Pulmonary artery endothelial cell (primary cell): ENCODE measurements at places on chromosomes 5 and 9. TPM values are rescaled to one million over a fixed set of nuclear protein-coding genes. Genes with fewer than 3 reads are reported as not detected.

- no peak for DNase-seq
Measured at GRCh38 chr5:69492923-69493395, 369 bp downstream of the OCLN start.

The CACNA1B gene
- total RNA-seq, result 0.07 TPM in 2 replicates

- DNase-seq, result no peak
Measured at GRCh38 chr9:83957248-83957513, 22.8 kb downstream of the HNRNPK start.

DNA sequence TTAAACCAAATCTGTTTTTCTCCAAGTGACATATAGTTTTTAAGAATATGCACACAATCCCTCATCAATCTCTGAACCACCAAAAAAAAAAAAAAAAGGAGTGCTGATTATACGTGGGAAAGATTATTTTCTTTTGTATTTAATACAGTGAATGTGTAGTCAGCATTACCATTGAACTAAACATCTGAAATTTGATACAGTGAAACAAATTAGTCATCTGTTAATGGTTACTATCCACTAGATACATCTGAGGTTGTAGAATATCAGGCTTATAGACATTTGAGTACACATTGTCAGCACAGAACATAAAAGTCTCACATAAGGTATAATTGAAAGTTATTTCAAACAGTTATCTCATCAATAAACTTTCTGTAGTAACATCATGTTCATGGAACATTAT, 87.0 kb downstream of the SLF1 start:
- DNase-seq, result no peak

DNA sequence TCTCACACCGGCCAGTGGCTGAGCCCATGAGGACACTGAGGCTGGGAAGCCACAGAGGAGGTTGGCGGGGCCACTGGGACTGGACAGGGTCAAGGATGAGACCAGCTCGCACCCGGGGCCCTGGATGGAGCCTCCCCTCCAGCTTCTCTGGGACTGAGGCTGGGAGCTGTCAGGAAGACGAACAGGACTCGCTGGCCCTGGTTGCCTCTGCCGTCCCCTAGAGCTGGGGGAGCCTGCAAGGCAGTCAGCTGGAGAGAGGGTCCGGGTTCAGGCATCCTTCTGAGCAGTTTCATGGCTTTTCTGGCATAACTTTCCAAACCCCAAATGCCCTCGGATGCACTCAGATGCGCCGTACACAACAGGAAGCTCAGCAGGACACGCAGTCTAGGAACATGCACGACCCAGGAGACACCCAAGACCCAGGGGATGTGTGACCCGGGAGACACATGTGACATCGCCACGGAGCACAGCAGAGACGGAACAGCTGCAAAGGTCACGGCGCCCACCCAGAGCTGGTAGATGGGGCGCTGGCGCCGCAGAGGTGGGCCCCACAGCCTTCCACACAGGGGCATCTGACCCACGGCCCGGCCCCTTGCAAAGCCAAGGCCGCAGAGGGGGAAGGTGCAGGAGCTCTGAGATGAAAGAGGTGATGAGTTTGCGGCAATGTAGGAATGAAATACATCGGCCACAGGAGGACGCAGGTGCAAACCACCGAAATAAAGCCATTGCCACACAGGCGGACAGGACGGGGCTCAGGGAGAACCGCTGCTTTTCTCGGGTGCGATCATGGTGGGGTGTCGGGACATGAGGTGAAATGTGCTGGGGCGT, 17.1 kb downstream of the TPPP start:
- DNase-seq, result no peak

DNA sequence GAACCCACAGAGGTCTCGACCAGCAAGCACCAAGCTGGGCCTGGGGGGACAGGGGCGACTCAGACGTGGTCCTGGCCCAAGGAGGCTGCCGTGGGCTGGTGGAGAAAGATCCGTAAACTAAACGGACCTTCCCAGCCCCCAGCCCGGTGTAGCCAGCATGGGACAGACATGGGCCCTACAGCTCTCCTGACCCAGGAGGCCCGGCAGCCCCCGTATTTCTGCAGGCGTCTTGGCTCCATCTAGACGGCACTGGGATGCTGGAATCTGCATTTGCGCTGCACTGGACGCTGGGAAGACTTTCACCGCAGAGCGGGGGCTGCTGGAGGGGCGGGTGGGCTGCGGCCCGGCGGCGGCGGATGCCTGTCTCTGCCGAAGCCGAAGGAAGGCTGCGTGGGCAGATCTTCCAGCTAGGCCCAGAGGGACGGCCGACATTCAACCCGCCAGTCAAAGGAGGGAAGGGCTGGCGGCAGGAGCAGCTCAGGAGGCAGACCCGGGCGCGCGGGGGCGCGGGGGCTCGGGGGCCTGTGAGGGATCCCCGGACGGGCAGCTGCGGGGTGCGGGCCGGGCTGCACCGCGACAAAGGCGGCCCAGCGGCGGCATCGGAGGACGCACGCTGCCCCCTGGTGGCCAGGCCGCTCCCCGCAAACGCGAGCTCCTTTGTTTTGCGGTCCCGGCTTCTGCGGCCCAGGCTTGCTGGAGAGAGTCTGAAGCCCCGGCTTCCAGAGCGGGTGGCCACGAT, 266.2 kb downstream of the NSG2 start:
- DNase-seq, result no peak

GRCh38 chr5:43312076-43312661, 1.0 kb downstream of the HMGCS1 start:
- DNase-seq, result no peak

- no peak for DNase-seq
Measured at GRCh38 chr5:52262844-52263243, 524.9 kb upstream of the ITGA1 start.

DNA sequence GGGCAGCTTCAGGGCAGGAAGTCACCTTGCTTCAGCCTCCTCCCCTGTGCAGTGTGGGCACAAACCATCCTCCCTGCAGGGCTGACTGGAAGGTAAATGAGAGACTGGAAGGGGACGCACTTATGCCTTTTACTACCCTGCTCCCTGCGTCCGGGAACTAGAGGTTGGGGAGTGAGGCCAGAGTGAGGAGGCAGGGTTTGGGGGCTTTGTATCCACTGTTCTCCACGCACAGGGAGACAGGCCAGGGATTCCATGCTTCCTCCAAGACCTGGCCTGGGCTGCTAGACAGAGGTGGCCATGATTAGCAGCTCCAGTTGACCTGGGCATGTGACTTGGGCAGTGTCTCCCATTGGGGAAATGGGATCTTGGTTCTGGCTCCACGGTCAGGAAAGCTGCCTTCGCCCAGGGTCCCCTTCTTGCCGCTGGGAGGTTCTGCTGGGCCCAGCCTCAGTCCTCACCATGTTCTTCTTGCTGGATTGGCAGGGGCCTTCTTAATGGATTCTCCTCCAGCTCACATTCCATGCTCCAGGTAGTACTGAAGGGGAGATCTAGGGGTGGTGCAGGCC, 37.0 kb upstream of the PSD2 start:
- no peak for DNase-seq

DNA sequence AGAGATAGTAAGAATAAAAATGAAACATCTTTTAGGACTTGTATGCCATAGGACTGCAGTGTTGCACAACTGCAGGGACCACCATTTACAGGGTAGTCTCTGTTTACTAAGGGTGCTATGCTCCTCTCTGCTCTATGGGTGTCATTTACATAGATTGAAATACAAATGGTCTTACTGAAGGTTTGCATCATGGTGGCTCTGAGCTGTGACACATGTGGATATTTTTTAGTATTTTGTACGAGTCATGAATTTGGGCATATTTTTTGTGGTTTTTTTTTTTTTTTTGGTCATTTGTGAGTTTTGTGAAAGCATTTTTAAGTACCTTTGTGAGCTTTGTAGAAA, 47.4 kb downstream of the CSNK1G3 start:
- no peak for DNase-seq

The TMEM8B gene
- total RNA-seq, result 0.35 and 0.59 TPM in 2 replicates

The PCDHB5 gene
- 0.39 and 0.53 TPM in 2 replicates for total RNA-seq

GRCh38 chr5:31487506-31487905, 44.4 kb downstream of the DROSHA start:
- no peak for DNase-seq

- peak; percentile 26 for DNase-seq
Measured at GRCh38 chr5:169650701-169651331, 13.7 kb downstream of the DOCK2 start.

- DNase-seq, result no peak
Measured at GRCh38 chr9:136203408-136204144, 1.4 kb downstream of the LHX3 start.

GRCh38 chr5:156475182-156476157, 148.5 kb downstream of the SGCD start:
- DNase-seq, result no peak

- DNase-seq, result no peak
Measured at GRCh38 chr5:66739951-66740350, 143.8 kb downstream of the MAST4 start.

- DNase-seq, result peak; percentile 90
Measured at GRCh38 chr9:110555551-110556331, 23.8 kb downstream of the SVEP1 start.

- DNase-seq, result no peak
Measured at GRCh38 chr5:177368869-177369644, 11.3 kb downstream of the RGS14 start.

The TRIM14 gene
- 3.4 and 9.1 TPM in 2 replicates for total RNA-seq

DNA sequence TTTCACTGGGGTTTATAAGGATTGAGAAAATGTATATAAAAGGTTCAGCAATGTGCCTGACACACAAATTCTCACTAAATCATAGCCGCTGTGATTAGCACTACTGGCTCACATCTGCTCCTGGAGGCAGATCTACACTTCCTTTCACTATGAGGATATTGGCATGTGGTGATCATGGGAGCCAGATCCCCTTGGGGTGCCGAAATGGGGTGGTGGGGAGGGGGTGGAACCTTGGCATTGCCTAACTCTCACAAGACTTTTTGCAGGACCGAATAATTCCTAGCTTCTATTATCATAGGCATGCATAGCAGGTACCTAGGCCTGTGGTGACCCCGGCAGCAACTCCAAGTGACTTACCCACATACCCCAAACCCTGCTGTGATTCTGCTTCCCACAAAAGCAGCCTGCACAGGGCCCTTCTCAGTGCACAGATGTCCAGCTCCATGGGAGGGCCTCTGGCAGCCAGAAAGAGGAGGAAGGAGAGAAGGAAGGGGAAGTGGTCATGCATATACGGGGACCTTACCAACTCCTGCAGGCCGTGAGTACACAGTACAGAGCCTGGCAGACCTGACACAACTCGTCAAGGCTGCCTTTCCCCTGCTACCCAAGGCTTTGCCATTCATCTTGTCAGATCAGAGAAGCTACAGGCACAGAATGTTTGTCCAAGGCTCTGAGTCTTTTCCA, 61.3 kb upstream of the IQGAP2 start:
- no peak for DNase-seq

DNA sequence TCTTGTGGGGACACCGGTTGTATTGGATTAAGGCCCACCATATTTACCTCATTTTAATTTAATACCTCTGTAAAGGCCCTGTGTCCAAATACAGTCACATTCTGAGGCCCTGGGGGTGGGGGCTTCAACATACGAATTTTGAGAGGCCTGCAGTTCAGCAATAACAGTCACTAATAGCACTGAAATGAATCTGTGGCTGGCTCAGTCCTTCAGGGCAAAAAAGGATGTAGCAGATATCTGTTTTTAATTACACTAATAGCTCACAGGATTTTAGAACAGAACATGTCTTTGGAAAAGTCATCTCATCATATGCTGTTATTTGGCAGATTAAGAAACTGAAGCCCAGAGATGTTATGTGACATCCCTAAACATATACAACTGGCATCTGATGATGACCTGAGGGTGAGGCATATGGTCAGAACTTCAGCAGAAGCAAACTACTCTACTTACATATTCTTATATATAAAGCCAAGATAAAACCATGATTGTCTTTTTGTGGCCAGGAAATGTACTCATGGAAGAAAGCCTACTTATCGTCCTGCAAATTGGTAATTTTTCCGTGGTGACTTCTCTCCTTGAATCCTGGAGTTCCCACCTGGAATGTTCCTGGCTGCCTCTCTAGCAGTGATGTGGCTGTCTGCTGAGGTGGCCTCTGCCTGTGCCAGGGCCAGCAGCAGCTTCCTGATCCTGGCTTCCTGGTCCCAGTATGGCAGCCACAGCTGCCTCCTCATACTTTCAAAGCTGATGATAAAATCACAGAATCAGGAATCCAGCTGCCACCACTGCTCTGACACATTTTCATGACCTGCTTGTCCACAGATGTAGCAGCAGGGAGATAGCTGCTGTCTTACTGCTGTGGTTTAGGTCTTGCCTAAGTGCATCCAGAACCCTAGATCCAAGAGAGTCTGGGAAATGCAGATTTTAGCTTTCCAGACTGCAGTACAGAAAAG, 72.1 kb upstream of the ANKRD55 start:
- DNase-seq, result no peak

GRCh38 chr9:91896097-91896496, 53.9 kb downstream of the ROR2 start:
- no peak for DNase-seq

- DNase-seq, result no peak
Measured at GRCh38 chr5:79236362-79236969, 535 bp downstream of the JMY start.
